CD4-positive, alpha-beta T cell (primary cell): ENCODE measurements at places on chromosomes 3 and 15.

DNA sequence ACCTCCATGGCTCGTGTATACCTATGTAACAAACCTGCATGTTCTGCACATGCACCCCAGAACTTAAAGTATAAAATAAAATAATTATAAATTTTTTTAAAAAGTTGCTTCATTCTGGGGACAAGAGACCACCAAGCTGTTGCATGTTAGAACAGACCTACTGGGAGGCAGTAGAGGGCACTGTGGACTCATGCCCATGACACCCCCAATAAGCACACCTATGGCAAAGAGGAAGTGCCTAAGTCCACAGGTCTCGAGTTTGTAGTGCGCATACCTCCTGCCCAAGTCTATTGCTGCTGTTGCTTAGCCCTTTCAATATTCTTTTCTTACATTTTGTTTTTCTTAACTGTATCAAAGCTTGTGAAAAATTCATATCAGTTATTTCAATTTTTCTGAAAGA, 267.9 kb upstream of the THBS1 start:
- DNase-seq: no peak

DNA sequence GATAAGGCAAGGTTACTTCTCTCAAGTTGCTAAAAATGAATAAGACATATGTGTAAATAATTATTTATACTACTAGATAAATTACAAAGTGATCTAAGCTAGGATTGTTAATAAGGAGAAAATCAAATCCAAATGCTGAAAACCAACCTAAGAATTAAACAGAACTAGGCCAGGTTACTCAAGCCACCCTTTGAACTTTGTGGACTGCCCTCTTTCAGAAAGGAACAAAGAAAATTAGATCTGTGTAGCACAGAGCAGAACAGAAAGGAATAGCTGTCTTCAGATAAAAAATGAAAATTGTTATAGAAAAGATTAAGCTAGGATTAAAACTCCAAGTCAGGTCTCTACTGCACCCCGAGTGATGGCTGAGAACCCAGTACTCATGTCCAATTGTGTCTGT, 158.2 kb upstream of the LRIG1 start:
- DNase-seq: no peak

GRCh38 chr15:73681856-73682599, 2.2 kb upstream of the CD276 start:
- DNase-seq: no peak

DNA sequence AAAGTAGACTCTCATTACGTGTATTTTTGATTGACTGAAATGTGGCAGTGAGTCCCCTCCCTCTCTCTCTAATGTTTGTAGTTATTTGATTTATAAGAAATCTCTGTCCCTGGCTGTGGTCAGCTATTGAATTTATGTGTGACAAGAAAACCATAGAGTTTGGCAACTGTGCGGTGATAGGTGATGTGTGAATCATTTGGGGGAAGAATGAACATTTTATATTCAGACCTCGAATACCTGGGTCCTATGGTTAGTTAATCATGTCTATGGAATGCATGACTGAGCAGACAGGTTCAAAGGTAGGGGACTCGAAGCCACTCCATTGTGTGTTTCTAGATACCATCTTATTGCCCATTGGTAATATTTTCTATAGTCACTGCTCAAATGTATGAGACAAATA, 712.1 kb downstream of the MECOM start:
- DNase-seq: no peak

DNA sequence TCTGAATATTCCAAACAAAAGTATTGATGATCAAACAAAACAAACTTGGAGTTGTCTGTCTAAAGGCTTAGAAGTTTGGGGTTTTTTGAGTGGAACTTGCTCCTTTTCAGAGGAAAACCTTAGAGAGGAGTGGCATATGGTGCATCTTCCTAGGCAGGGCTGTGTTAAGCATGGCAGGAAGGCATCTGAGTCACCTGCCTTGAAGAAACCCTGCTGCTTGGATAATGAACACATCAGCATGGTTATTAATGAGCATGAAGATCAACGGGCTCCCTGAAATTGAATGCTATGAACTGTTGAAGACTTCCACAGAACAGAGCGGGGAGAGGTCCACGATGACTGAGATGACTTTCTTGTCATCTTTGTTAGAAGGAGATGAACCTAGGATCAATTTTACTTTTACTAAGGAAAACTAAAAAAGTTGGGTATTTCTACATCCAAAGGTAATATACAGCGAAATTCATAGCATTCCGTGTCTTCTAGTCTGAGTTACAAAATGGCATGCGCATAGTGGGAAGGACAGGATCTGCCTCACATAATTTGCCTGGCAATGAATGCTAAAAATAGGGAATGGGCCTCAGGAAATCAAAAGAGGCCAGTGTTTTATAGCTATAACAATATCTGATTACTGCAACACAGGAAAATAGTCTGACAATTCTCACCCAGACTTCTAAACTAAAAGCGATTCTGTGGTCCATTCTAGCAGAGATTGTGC, 11.6 kb upstream of the TMED3 start:
- DNase-seq: no peak

GRCh38 chr3:141373768-141374526, 5.6 kb downstream of the ZBTB38 start:
- DNase-seq: no peak

GRCh38 chr3:169545606-169546005, 117.9 kb downstream of the MECOM start:
- DNase-seq: no peak

DNA sequence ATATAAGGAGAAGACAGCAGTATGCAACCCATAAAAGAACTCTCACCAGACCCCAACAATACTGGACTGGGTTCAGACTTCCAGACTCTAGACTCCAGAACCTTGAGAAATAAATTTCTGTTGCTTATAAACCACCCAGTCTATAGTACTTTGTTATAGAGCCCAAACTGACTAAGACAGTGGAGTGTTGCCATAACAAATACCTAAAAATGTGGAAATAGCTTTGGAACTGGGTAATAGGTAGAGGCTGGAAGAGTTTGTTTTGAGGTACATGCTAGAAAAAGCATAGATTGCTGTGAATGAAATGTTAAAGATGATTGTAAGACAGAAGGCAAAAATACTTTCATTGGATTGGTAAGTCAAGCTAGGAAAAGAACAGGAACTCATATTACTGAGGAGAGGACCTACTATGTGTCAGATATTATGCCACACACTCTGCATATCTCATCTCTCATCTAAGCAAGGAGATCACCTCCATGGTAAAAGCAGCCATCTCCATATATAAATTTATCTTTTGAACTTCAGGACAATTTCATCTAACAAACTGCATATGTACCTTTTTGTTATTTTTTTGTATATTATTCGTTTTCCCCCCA, 67.4 kb upstream of the FNDC3B start:
- no peak for DNase-seq

DNA sequence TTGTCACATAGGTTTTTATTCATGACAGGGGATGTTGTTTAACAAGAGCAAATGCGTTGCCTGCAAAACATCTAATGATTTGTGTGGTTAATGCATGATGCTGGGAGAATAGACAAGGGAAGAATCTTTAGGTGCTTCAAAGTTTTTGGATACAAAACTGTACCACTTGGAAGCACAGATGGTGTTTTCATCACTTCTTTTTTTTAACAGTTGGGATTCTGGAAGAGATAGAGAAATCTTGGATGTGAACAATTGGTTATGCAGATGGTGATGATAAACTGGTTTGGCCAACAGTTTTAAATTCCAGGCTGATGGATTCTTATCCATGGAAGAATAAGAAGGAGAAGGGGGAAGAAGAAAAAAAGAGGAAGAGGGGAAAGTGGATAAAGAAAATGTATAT, 379.4 kb downstream of the KCNH8 start:
- DNase-seq: no peak

GRCh38 chr3:24687671-24688070, 193.0 kb upstream of the THRB start:
- no peak for DNase-seq

DNA sequence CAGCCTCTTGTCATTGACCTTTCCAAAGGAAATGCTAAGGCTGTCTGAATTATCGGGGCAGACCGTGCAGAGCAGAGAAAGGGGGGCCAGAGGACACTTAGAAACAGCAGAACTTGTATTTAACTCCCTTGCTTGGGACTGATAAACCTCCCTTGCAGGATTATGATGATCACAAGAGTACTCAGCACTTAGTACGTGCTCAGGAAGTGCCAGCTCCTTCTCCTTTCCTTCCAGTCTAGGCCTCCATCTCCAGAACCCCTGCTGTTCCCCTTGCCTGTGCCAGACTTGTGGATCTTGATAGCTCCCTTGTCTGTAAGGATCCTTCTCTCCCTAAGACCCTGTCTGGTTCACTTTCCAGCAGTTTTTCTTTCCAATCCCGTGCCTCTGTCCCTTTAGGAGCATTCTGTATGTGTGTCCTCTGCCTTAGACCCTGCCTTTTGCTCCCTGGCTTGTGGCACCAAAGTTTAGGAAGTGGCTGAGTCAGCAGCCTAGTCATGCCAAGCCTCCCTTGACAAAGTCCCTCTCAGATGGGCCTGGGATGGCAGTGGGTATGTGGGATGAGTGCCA, 747 bp downstream of the SORD start:
- no peak for DNase-seq

DNA sequence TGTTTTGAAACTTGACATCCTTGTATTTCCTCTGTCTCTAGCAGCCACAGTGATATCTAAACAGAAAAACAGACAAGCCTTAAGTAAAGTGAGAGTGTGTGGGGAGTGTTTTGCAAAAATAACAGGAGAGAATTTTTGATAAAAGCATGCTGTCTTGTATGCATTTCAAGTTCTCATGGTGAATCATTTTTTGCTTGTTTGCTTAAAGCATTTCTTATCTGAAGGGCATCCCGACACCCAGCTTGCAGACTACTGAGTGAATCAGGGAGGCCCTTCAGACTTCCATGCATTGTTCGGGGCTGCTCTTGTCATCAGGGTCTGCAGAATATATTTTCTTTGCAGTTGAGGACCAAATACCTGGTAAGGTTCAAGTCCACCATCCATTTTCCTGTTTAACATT, 8.5 kb downstream of the CGNL1 start:
- no peak for DNase-seq
